ENCODE measurements at places on chromosomes 12 and 14.

- no peak for DNase-seq
These were observed 93.2 kb downstream of the NKX2-1 start for GRCh38 chr14:36426836-36427235.

- peak; percentile 82 for DNase-seq
These were observed 172.2 kb upstream of the GZMB start for GRCh38 chr14:24806061-24806678.

- DNase-seq = no peak
These were observed 15.4 kb downstream of the BHLHE41 start for GRCh38 chr12:26109343-26109881.

- DNase-seq = no peak
These were observed 36.9 kb downstream of the RHOJ start for GRCh38 chr14:63241096-63241495.

DNA sequence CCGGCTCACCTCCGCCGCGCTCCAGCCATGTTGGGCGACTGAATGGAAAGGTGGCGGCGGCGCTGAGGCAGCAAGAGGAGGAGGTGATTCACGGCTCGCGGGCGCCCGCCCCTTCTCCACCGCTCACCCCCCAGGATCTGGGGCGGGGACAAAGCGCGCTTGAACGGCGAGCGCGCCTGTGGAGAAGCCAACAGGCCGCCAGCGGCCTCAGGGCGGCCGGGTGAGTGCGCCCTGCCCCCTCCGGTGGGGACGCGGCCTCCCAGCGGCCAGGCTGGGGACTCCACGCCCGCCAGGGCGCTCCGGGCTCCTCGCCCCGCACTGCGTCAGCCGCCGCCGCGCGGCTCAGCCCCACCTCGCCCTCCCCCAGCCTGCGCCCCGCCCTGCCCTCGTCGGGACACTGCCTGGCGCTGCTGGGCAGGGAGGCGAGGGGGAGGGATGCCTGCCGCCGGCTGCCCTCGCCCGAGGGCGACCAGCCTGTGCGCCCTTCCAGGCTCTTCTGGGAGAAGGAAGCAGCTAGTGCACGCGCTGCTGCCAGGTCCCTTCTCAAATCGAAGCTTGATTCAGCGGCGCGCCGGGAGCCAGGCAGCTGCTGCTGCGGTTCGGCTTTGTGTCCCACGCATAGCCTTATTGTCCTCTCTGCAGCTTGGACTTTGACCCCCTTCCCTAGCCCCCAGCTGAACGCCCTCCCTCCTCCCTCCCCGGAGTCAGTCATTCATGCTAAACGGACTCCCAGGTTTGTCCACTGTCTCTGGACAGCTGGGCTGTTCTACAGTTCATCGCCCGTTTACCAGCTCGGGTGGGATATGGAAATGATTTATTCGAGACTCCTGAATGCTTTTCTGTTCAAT is at the start of gene KIF21A:
TSS of gene KIF21A (minus strand) at position 40 of the 848 bp plus-strand sequence. CDS start 150 bp downstream, outside the sequence.
- DNase-seq = peak; percentile 99

DNA sequence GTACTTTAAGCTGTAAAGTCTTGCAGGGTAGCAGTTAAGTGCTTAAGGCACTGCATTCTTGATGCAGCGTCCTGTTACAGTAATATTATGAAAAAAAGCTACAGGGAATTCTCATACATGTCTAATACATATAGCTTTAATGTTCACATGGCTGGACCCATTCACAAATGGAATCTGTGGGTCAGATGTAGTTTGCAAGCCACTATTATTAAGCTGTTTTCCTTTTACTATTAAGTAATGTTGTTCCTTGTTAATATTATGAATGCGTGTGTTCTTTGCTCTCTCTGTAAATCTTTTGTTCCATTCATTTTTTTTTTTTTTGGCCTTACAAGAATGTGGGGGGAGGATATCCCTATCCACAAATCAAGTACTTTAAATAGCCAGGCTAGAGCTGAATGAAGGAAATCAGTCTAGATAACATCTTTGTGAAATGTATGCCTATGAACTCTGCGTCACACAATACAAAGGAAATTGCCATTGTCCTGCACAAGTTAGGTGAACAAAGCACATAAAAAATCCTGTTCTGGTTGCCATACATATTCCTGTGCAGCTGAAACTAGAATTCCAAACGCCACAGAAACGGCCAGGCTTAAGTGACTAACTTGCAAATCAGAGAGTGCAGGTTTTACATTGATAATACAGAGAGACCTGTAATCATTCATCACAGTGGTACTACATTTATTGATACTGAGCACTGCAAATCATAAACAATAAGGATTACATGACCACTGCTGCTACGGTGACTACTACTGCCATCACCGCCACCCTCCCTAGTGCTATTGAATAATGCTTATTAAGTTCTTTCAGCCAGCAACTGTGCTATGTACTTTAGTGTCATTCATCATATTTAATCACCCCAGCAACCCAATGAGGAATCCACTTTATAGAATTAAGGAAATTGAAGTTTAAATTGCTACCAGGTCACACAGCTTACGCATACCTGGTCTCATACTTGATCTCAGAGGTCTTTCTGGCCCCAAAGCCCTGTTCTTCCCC is 111.9 kb downstream of the HMGA2 start:
- DNase-seq = no peak

DNA sequence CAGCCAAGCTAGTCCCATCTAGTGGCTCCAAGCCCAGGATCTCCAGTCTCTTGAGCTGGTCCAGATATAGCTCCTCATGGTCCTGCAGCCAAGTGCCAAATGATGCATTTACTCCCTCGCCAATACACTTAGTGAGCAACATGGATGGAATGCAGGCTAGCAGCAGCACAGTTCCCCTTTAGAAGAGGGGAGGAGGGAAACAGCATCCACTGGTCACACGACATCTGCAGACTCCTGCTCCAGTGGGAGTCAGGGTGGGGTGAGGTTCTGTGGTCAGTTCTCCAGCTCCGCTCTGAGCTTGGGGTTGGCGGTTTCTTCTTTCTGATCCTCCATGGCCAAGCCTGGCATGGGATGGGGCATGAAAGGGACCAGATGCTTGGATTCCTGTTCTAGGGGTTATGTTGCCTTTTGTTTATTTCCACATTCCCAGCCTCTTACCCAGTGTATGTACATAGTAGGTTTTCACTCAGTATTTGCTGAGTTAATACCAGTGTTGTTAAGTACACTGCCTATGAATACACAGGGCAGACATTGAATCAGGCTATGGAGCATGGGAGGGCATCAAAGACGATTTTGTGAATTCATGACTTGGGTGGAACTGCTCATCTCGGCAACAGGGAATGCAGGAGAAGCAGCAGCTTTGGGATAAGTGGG is 57.3 kb downstream of the GALNT16 start:
- peak; percentile 27 for DNase-seq

DNA sequence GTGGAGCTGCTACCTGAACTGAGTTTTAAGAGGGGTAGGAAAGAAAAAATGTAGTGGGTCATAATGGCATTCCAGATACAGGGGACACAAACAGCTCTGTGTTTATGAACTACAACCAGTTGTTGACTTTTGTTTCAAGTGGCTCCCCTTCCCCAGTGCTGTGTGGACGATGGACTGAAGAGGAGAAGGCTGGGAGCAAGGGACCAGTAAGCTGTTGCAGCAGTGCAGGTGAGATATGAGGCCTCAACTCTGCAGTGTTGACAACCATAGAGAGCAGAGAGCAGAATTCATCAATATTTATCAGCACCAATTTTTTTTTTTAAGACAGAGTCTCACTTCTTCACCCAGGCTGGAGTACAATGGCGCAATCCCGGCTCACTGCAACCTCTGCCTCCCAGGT is 46.6 kb downstream of the MDM2 start:
- DNase-seq = no peak

DNA sequence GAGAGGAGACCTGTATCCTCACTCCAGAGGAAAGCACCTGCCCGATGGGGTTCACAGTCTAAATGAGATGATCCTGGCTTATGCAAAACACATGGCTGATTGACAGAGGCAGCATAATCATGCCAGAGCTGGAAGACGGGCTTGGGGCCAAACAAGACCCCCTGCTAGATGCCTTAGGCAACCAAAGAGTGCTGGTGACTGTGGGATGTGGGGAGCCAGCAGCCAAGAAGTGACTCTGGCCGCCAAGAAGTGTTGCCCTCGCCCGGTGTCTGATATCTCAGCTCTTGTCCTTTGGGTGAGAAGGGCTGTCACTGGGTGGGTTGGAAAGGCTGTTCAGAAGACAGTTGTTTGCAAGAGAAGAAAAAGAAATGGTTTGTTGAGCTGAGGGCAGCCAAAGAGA is 56.7 kb downstream of the PLEKHG3 start:
- DNase-seq = no peak

- DNase-seq = peak; percentile 79
These were observed 473.0 kb downstream of the DPF3 start for GRCh38 chr14:72420749-72421474.

GRCh38 chr12:32148372-32148771 is 41.7 kb downstream of the BICD1 start:
- DNase-seq = no peak

GRCh38 chr12:52366738-52367485 is at the start of gene KRT85:
KRT85 (minus strand) TSS chr12:52367481; CDS start chr12:52367405, 76 bp downstream.
- no peak for DNase-seq

DNA sequence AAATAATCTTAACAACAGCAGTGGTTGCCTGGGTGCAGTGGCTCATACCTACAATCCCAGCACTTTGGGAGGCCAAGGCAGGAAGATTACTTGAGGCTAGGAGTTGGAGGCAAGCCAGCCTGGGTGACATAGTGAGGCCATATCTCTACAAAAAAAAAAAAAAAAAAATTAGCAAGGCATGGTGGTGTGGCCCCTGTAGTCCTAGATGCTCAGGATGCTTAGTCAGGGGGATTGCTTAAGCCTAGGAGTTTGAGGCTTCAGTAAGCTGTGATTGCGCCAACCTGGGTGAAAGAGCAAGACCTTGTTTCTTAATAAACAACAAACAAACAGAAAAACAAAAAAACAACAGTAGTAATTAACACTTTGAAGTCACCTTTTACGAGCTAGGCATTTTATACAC is 642 bp upstream of the ACSM4 start:
- DNase-seq = no peak

GRCh38 chr14:105090493-105091053 is 25.3 kb upstream of the GPR132 start:
- peak; percentile 87 for DNase-seq

DNA sequence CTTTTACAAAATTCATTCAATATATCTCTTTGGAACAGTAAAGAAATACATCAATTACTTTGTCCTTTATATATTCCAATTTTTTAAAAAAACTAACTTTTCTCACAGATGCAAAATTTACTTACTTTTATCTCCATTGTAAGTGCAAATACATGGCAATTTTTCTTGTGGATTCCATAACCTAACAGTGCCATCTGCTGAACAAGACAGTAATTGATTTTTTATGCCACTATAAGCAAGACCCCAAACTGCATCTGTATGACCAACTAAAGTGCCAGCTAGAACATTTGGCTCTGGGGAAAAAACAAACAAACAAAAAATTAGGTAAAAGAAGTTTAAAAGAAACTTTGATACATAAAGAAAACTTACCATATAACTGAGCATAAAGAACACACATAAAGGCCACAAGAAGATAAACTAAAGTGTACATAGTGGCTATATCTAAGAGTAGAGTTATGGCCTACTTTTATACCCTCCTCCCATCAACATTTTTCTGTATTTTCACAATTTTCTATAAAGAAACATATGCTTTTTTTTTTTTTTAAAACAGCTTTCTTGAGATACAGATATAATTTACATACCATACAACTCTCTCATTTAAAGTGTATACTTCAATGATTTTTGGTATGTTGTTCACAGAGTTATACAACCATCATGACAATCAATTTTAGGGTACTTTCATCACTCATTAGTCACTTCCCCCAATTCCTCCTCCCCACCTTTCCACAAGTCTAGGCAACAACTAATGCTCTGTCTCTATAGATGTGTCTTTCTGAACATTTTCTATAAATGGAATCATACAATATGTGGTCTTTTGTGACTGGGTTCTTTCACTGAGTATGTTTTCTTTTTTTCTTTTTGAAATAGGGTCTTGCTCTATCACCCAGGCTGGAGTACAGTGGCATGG is 32.6 kb downstream of the COCH start:
- DNase-seq = no peak

DNA sequence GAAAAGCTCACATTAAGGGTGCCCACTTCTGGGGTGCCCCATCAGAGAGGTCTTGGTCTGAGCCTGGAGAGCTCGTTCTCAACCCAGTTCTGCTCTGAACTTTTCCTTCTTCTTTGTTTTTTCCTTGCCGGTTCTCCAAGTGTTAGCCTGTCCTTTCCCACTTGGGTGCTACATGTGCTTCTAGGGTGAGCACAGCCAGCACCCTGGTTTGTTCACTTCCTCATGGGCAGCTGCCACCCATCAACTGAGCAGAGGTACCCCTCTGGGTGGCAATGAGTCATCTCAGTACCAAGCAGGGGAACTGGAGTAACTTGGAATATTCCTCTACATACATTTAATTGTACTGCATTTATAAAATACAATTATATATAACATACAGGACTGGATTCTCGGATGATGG is 3.9 kb upstream of the SYNE3 start:
- DNase-seq = no peak

GRCh38 chr14:55794655-55795595 is 214.9 kb downstream of the KTN1 start:
- peak; percentile 10 for DNase-seq

GRCh38 chr12:51621156-51621922 is 30.3 kb downstream of the SCN8A start:
- no peak for DNase-seq

GRCh38 chr12:113261847-113262470 is 40.7 kb downstream of the TPCN1 start:
- DNase-seq = no peak

DNA sequence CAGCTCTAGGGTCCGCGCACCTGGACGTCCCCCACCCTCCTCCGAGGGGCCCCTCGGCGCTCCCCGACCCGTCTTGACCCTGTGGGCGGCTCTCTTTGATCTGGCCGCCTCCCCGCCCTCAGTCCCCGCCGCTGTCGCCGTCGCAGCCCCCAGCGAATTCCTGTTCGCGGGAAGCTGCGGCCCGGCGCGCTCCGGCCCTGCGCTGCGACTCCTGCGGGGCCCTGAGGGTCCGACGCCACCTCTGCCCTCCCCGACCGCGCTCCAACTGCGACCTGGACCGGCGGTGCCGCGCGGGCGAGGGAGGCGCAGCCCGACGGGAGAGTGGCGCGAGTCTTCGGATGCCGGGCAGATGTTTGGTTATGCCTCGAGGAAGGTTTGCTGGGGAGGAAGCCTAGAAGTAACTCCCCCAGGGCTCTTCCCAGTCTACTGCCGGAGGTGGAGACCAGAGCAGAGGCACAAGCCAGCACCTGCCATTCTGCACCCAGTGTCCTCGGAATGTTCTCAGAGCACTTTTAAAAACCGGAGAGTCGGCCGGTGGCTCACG is 440 bp upstream of the ISM2 start:
- DNase-seq = peak; percentile 56

DNA sequence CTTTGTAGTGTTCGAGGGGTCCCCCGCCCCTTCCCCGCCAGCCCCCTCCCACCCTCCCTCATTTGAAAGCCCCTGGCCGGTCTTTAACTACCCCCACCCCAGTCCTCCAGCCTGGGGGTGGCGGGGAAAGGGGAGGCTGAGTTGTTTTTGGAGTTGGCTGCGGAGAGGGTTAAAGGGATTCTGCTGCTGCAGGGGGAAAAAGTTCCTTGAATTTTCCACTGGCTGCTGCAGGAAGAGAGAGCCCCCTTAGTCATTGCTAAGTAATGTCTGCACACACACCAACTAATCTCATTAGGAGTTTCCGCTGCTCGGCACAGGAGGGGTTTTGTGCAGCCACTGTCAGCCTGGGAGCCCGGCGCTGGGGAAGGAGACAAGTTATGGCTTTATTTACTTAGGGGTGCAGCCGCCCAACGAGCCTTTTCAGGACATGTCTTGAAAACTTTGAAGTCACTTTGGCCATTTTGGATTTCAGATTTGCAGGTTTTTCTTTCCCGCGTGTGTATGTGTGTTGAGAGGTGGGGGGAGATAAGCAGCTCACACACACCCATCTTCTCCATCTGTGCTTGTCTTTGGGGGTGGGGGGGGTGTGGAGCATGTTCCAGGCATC is 1.8 kb downstream of the ELK3 start:
- no peak for DNase-seq

GRCh38 chr14:85221832-85222231 is 308.1 kb upstream of the FLRT2 start:
- no peak for DNase-seq

Data from Caco-2 (cell line).